A375 (cell line): ENCODE measurements at places on chromosomes 7 and 10. TPM values are rescaled to one million over a fixed set of nuclear protein-coding genes. Genes with fewer than 3 reads are reported as not detected.

The RNF148 gene
- total RNA-seq, result 0.87 and 1.1 TPM in 2 replicates

The C10orf90 gene
- 22.0 and 22.6 TPM in 2 replicates for total RNA-seq

The VWDE gene
- total RNA-seq, result 0.82 and 1.5 TPM in 2 replicates

The GPC2 gene
- total RNA-seq, result 0.72 and 1.2 TPM in 2 replicates

The GLI3 gene
- 4.0 and 5.5 TPM in 2 replicates for total RNA-seq
